AML-193 (cell line): ENCODE measurements at places on chromosomes 12 and 14.

- DNase-seq = no peak
Measured at GRCh38 chr12:51920046-51920445, 12.7 kb downstream of the ACVRL1 start.

- DNase-seq = no peak
Measured at GRCh38 chr14:26286081-26286912, 311.5 kb downstream of the NOVA1 start.

- DNase-seq = no peak
Measured at GRCh38 chr14:59224341-59224740, 35.9 kb downstream of the DAAM1 start.

- DNase-seq = no peak
Measured at GRCh38 chr12:65742018-65743010, 82.0 kb upstream of the HMGA2 start.

- no peak for DNase-seq
Measured at GRCh38 chr14:76669770-76670169, 91.5 kb upstream of the VASH1 start.

DNA sequence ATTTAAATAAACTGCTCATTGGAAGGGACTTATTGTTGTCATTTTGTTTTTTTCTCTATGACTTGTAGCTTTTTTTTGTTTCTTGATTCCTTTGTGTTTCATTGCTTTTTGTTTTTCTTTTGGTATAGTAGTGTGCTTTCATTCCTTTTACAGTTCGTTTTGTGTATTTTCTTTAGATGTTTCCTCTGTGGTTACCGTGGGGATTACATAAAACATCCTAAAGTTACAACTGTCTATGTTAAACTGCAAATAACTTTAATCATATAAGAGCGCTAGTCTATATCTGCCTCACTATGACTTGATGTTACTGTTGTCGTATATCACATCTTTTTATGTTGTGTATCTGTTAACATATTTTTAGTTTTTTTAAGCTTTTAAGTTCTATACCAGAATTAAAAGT lies 86.9 kb downstream of the ATF7IP start:
- no peak for DNase-seq

DNA sequence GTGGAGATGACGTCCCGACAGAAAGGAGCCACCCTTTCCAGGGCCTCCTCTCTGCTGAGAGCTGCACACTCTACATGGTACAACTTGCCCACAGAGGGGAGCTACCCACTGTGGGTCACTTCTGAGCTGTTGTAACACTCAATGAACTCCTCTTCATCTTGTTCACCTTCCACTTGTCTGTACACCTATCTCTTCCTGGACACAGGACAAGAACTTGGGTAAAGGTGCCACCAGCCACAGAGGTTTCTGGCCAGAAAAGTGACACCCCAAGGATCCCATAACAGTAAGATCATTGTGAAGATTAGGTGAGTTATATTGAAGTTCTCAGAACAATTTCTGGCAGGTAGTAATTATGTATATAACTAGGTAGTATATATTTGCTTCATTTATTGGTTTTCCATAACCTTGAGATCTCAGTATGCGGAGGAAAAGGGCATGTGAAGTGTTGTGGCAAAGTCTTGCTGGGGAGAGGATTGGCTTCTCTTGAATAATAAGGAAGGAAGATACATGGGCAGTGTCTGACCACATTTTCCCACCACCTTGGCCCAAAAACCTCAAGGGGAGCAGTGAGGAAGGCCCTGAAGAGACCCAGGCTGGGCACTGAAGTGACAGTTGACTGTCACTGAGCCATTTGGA lies 34.2 kb downstream of the KRT76 start:
- DNase-seq = no peak
